Nephron progenitor cell (in vitro differentiated cells): ENCODE measurements at places on chromosomes 12 and 14.

GRCh38 chr12:121072147-121072546 lies 33.1 kb upstream of the OASL start:
- H3K36me3 ChIP-seq, result no peaks in the 10 kb centered on the region
- H3K4me3 ChIP-seq, result no peak overlapping the region
- H3K4me1 ChIP-seq, result no peaks in the 10 kb centered on the region
- no peak overlapping the region for H3K27ac ChIP-seq
- H3K27me3 ChIP-seq, result peaks cover 5% of the 10 kb centered on the region

- H3K27me3 ChIP-seq, result no peaks in the 10 kb centered on the region
- DNase-seq, result no peak
- H3K27ac ChIP-seq, result no peak overlapping the region
- peaks cover 30% of the 10 kb centered on the region for H3K36me3 ChIP-seq
- H3K4me1 ChIP-seq, result peaks cover 2% of the 10 kb centered on the region
- H3K4me3 ChIP-seq, result no peak overlapping the region
Measured at GRCh38 chr12:14289601-14290000, 75.9 kb upstream of the ATF7IP start.

DNA sequence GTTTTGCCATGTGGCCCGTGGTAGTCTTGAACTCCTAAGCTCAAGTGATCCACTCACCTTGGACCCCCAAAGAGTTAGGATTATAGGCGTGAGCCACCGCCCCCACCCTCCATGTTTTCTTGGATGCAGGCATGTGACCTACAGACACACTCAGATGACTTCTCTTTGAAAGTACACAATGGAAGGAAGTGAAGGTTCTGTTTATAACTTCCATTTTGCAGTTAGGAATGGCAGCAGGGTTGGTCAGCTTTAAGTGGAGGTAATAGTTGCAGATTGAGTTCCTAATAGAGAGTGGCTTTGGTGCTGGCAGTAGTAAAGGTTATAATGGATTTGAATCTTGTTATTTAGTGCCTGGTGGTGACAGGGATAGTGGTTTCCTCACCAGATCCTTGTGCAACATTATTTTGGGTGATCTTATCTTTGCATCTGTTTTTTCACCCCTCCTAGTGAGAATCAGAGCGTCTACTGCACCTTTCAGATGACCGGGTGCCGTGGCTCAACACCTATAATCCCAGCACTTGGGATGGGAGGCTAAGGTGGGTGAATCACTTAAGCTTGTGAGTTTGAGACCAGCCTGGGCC lies 15.3 kb downstream of the LARP4 start:
- H3K4me3 ChIP-seq, result no peak overlapping the region
- no peaks in the 10 kb centered on the region for H3K4me1 ChIP-seq
- peaks cover 62% of the 10 kb centered on the region for H3K36me3 ChIP-seq
- no peak overlapping the region for H3K27ac ChIP-seq
- DNase-seq, result no peak
- H3K27me3 ChIP-seq, result no peaks in the 10 kb centered on the region

DNA sequence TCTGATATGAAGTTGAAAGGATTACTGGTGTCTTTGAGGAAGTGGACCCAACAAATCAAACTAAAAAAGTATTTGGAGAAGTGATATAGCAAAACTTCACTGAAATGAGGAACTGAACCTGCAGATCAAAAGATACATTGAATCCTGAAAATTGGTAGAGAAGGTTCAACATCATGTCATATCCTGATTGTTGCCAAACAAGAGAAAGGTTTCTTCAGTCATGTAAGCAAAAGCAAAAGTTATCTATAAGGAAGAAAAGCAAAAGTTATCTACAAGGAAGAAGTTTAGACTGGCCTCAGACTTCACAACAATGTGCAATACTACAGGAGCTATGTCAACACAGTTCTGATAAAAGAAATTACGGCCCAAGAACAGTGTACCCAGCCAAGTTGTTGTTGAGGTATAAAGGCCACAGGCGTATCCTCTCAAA lies 142.7 kb downstream of the RAD51B start:
- no peak for DNase-seq
- no peak overlapping the region for H3K4me3 ChIP-seq
- H3K27me3 ChIP-seq, result no peaks in the 10 kb centered on the region
- H3K36me3 ChIP-seq, result peaks cover 16% of the 10 kb centered on the region
- H3K27ac ChIP-seq, result no peak overlapping the region
- peaks cover 10% of the 10 kb centered on the region for H3K4me1 ChIP-seq

- H3K36me3 ChIP-seq, result peaks cover 4% of the 10 kb centered on the region
- DNase-seq, result no peak
- no peak overlapping the region for H3K4me3 ChIP-seq
- H3K27ac ChIP-seq, result no peak overlapping the region
Measured at GRCh38 chr12:54890339-54890738, 36.0 kb downstream of the MUCL1 start.

DNA sequence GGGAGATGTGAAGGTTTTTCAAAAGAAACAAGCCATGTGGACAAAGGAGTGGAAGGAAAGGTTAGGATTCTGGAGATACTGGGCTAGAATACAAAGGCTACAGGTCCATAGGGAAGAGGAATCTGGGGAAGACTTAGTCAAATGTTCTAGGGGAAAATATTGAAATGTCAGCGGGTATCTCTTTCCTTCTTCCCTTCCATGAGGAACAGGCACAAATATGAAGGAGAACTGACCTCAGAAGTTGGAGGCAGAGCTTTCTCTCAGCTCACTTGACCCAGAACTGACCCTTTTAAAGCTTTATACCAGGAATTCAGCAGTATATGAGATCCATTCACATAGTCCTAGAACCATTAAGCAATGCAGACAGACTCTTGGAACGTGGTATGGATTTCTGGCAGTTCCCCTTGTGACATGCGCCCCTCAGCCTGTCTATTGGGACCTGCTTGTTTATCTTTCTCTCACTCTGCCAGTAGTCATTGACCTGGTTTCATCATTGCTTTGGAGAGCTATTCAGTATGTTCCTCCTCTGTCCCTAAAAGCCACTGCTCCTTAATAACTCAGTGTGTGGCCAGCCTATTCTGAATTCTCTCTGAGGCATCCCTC lies 43.0 kb upstream of the GSG1 start:
- no peak overlapping the region for H3K4me3 ChIP-seq
- peaks cover 3% of the 10 kb centered on the region for H3K27me3 ChIP-seq
- H3K27ac ChIP-seq, result no peak overlapping the region
- no peaks in the 10 kb centered on the region for H3K36me3 ChIP-seq
- H3K4me1 ChIP-seq, result peaks cover 35% of the 10 kb centered on the region

DNA sequence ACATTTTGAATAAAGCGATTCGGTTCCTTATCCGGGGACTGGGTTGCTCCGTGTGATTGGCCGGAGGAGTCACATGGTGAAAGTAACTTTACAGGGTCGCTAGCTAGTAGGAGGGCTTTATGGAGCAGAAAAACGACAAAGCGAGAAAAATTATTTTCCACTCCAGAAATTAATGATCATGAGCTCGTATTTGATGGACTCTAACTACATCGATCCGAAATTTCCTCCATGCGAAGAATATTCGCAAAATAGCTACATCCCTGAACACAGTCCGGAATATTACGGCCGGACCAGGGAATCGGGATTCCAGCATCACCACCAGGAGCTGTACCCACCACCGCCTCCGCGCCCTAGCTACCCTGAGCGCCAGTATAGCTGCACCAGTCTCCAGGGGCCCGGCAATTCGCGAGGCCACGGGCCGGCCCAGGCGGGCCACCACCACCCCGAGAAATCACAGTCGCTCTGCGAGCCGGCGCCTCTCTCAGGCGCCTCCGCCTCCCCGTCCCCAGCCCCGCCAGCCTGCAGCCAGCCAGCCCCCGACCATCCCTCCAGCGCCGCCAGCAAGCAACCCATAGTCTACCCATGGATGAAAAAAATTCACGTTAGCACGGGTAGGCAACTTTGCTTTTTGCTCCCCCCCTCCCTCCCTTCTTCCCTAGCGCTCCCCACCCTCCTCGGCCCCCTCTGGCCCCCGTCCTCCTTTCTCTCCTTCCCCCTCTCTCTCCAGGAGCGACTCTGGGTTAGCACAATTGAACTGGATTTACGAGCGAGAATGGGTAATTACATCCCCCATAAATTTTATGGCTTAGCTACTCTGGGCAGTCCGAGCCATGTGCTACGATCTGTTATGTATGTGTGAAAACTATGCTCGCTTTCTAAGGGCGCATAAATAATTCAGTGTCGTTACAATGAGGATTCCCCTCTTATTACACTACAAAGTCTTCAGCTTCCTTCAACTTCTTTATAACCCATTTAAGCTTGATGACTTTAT lies at the start of gene HOXC4:
HOXC4 (plus strand) TSS at position 85 of the 991 bp plus-strand sequence; CDS start at position 173, 88 bp downstream.
- H3K27ac ChIP-seq, result peak within 1 kb of the TSS; percentile 97
- peaks cover 45% of the 10 kb centered on the region for H3K36me3 ChIP-seq
- H3K4me3 ChIP-seq, result peak within 1 kb of the TSS; percentile 95
- H3K27me3 ChIP-seq, result no peaks in the 10 kb centered on the region
- peak; percentile 77 for DNase-seq

GRCh38 chr12:59086126-59086525 lies 165.8 kb upstream of the LRIG3 start:
- H3K36me3 ChIP-seq, result no peaks in the 10 kb centered on the region
- peak overlapping the region; percentile 99 for H3K27ac ChIP-seq
- no peak for DNase-seq
- peaks cover 88% of the 10 kb centered on the region for H3K4me1 ChIP-seq

DNA sequence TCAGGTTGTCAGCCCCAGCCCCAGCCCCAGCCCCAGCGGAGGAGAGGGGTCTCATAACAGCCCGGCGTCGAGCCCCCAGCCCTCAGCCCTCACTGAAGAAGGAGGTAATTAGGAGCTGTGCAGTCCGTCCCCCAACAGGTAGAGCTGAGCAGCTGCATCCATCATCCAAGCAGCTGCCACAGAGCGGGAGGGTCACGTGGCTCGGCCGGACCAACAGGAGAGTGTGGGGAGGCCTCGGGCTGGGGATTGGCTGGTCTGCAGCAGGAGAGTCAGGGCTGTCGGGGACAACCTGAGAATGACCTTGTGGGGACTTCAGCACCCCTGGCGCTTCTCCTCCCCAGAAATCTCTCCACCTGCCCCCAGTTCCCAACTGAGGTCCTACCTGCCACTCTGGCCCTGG lies 29.6 kb downstream of the SMUG1 start:
- H3K4me1 ChIP-seq, result no peaks in the 10 kb centered on the region
- H3K27ac ChIP-seq, result no peak overlapping the region
- no peaks in the 10 kb centered on the region for H3K36me3 ChIP-seq
- H3K27me3 ChIP-seq, result peaks cover 7% of the 10 kb centered on the region
- H3K4me3 ChIP-seq, result peak overlapping the region; percentile 60

- H3K36me3 ChIP-seq, result peaks cover 5% of the 10 kb centered on the region
- no peak overlapping the region for H3K4me3 ChIP-seq
- DNase-seq, result no peak
- no peak overlapping the region for H3K27ac ChIP-seq
- peaks cover 5% of the 10 kb centered on the region for H3K27me3 ChIP-seq
Measured at GRCh38 chr12:30155001-30155730, 371.4 kb upstream of the TMTC1 start.

DNA sequence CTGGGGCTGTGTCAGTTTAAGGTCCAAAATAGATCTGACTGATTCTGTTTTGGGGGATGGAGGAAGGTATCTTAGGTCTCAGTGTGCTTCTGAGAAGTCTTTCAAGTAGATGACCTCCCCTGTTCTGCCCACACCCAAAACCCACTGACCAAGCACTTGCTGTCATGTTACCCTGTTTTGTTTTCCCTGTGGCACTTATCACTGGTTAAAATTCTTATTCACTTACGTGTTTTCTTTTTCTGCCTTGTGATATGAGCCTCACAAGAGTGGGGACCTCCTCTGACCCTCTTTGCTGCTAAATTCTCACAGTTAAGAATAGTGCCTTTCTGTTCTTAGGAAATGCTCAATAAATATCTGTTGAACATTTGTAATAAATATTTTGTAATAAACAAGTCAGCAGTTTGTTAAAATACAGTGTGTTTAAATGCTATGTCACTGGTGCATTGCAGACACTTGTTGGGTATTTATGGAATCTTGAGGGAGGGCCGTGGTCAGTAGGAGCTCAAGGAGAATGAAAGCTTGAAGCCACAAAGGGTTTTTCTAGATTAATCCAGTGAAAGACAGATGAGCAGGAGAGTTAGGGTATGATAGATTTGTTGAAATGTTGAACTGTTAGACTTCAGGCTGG lies 20.9 kb downstream of the PLEKHA5 start:
- no peak overlapping the region for H3K27ac ChIP-seq
- no peak for DNase-seq
- H3K4me3 ChIP-seq, result no peak overlapping the region
- peaks cover 58% of the 10 kb centered on the region for H3K36me3 ChIP-seq

DNA sequence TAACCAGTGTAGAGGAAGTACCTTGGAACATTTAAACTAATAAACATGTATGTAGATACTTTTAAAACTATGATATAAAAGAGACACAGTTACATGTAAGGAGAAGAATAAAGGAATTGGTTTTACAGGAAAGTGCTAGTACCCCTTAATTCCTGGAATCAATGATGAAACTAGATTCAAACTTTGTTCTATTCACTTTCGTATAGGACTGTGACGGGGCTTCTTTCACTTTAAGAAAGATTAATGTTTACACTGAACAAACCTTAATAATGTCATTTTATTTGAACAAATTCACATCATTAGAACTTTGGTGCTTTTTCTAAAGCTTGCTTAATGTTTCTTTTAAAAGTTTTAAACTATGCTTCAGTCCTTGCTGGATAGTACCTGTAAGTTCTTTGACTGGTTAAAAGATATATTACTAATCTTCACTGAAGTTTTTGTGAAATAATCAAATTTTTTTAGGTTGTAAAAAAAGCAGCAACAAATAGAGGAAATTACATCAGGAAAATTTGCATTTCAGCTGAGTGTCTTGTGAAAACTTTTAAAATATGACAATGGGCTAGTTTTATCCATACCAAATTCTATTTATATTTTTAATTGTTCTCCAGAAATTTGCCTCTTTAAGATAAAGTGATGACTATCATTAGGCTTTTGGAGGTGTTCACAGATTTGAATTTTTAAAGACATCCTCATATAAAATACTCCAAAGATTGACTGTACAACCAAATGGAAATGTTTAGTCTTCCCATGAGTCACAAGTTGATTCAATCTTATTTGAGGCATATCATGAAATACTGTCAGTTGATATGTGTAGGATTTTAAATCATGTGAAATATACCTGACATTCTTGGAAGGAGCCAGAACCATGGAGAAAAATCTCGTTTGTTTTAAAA lies 36.2 kb downstream of the PAPOLA start:
- DNase-seq, result no peak
- no peak overlapping the region for H3K27ac ChIP-seq
- H3K27me3 ChIP-seq, result no peaks in the 10 kb centered on the region
- H3K4me3 ChIP-seq, result no peak overlapping the region

DNA sequence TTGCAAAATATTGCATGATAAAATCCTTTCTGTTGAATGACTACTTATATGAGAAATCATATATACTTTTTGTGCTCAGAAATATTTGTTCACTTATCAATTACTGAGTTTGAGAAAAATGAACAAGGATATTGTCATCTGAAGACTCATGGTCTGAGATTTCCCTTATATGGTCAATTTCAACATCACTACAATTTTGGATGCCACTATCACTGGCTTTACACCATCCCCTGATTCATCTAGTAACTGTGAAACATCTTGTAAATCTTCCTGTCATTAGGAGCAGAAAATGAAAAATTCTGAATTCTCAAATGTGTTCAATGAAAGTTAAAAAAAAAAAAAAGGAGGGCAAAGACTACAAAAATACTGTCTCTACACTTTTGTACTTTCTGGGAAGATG lies 21.8 kb upstream of the GXYLT1 start:
- no peak overlapping the region for H3K27ac ChIP-seq
- no peak for DNase-seq
- H3K36me3 ChIP-seq, result peaks cover 51% of the 10 kb centered on the region
- H3K4me3 ChIP-seq, result no peak overlapping the region
- H3K27me3 ChIP-seq, result no peaks in the 10 kb centered on the region
- no peaks in the 10 kb centered on the region for H3K4me1 ChIP-seq

- H3K27me3 ChIP-seq, result no peaks in the 10 kb centered on the region
- DNase-seq, result no peak
- peaks cover 74% of the 10 kb centered on the region for H3K4me1 ChIP-seq
- H3K27ac ChIP-seq, result peak overlapping the region; percentile 97
Measured at GRCh38 chr12:6765048-6765633, 1.0 kb upstream of the PTMS start.
